Cardiac atrium fibroblast (primary cell): ENCODE measurements at places on chromosomes 3 and 15. TPM values are rescaled to one million over a fixed set of nuclear protein-coding genes. Genes with fewer than 3 reads are reported as not detected.

Gene SHF
- total RNA-seq = 1.6 and 1.8 TPM in 2 replicates

Gene C2CD4B
- total RNA-seq = 1.1 and 3.4 TPM in 2 replicates

Gene SIDT1
- total RNA-seq = not detected in 2 replicates

Gene HHLA2
- total RNA-seq = not detected in 2 replicates

Gene TRIM42
- not detected in 2 replicates for total RNA-seq

Gene FAIM
- total RNA-seq = 6.0 and 16.6 TPM in 2 replicates

Gene SOX14
- not detected in 2 replicates for total RNA-seq

Gene STXBP5L
- total RNA-seq = 0.16 TPM in 1 of 2 replicates, not detected in the other

Gene PLCH1
- total RNA-seq = not detected in 2 replicates
